Ureter (tissue), 1 donor: ENCODE measurements at places on chromosomes 11 and 22. TPM values are rescaled to one million over a fixed set of nuclear protein-coding genes. Genes with fewer than 3 reads are reported as not detected.

The NTM gene
- 9.9 TPM for total RNA-seq

The ESAM gene
- 34.4 TPM for total RNA-seq

The TUBA8 gene
- 2.6 TPM for total RNA-seq

The PATE4 gene
- total RNA-seq, result not detected

The KCNQ1OT1 gene
- 5.0 TPM for total RNA-seq

The CENPM gene
- 1.2 TPM for total RNA-seq

The ENTHD1 gene
- not detected for total RNA-seq

The TNNT3 gene
- total RNA-seq, result 57.7 TPM

The TESMIN gene
- 7.7 TPM for total RNA-seq

The SPECC1L gene
- total RNA-seq, result 92.9 TPM

The FOXRED2 gene
- total RNA-seq, result 15.3 TPM

The CRYBA4 gene
- total RNA-seq, result 1.1 TPM

The NCR3LG1 gene
- total RNA-seq, result 3.4 TPM

The LBHD1 gene
- total RNA-seq, result 9.8 TPM

The SPDYC gene
- total RNA-seq, result not detected

The OR8D1 gene
- not detected for total RNA-seq

The XRRA1 gene
- 14.1 TPM for total RNA-seq

The UNC93B1 gene
- 98.3 TPM for total RNA-seq

The CCDC81 gene
- total RNA-seq, result 1.0 TPM

The OR52R1 gene
- not detected for total RNA-seq

The MGAT3 gene
- 12.9 TPM for total RNA-seq

The LYVE1 gene
- 30.8 TPM for total RNA-seq

The FXYD6 gene
- 41.8 TPM for total RNA-seq

The LRRC75B gene
- 7.8 TPM for total RNA-seq

The CDHR5 gene
- not detected for total RNA-seq

The NCAM1 gene
- total RNA-seq, result 26.7 TPM

The MUC5B gene
- total RNA-seq, result not detected

The GGT5 gene
- 58.2 TPM for total RNA-seq

The MMP10 gene
- total RNA-seq, result not detected

The BACE1 gene
- 28.2 TPM for total RNA-seq

The FLRT1 gene
- 0.13 TPM for total RNA-seq

The MMP3 gene
- total RNA-seq, result not detected

The ATF4 gene
- 381 TPM for total RNA-seq

The APOBEC3F gene
- 22.5 TPM for total RNA-seq

The OR6X1 gene
- total RNA-seq, result not detected

The MYBPC3 gene
- 0.18 TPM for total RNA-seq

The TMPRSS13 gene
- 1.9 TPM for total RNA-seq

The INS gene
- not detected for total RNA-seq

The PICALM gene
- 261 TPM for total RNA-seq

The ART1 gene
- total RNA-seq, result not detected

The JOSD1 gene
- total RNA-seq, result 39.7 TPM

The HARBI1 gene
- 4.8 TPM for total RNA-seq

The ANKRD49 gene
- total RNA-seq, result 13.9 TPM

The GUCY1A2 gene
- total RNA-seq, result 23.8 TPM

The CPT1A gene
- total RNA-seq, result 33.3 TPM

The UPB1 gene
- 0.26 TPM for total RNA-seq

The OR5T3 gene
- total RNA-seq, result not detected

The MS4A7 gene
- 33.2 TPM for total RNA-seq

The KRTAP5-10 gene
- total RNA-seq, result 2.9 TPM

The FERMT3 gene
- 15.5 TPM for total RNA-seq

The RAB3IL1 gene
- total RNA-seq, result 14.9 TPM

The HSPB2 gene
- total RNA-seq, result 0.83 TPM

The MS4A14 gene
- 1.5 TPM for total RNA-seq

The BDNF gene
- total RNA-seq, result 6.0 TPM

The SYT13 gene
- total RNA-seq, result not detected

The EMID1 gene
- total RNA-seq, result 2.4 TPM

The KCNK4 gene
- not detected for total RNA-seq

The SMIM38 gene
- 1.1 TPM for total RNA-seq

The KRTAP5-6 gene
- not detected for total RNA-seq

The PATE2 gene
- total RNA-seq, result 0.23 TPM
